ENCODE measurements at places on chromosomes 1 and 21.
A peak's percentile ranks its signal among the peaks of the same experiment; 100 is the strongest.

GRCh38 chr1:112619518-112620376 is at the start of gene CAPZA1:
TSS of gene CAPZA1 (plus strand) at chr1:112619832. CDS start at chr1:112619845, 13 bp downstream.
- peak; percentile 83 for DNase-seq

- DNase-seq: no peak
These were observed 11.6 kb upstream of the BRDT start for GRCh38 chr1:91937613-91938012.

DNA sequence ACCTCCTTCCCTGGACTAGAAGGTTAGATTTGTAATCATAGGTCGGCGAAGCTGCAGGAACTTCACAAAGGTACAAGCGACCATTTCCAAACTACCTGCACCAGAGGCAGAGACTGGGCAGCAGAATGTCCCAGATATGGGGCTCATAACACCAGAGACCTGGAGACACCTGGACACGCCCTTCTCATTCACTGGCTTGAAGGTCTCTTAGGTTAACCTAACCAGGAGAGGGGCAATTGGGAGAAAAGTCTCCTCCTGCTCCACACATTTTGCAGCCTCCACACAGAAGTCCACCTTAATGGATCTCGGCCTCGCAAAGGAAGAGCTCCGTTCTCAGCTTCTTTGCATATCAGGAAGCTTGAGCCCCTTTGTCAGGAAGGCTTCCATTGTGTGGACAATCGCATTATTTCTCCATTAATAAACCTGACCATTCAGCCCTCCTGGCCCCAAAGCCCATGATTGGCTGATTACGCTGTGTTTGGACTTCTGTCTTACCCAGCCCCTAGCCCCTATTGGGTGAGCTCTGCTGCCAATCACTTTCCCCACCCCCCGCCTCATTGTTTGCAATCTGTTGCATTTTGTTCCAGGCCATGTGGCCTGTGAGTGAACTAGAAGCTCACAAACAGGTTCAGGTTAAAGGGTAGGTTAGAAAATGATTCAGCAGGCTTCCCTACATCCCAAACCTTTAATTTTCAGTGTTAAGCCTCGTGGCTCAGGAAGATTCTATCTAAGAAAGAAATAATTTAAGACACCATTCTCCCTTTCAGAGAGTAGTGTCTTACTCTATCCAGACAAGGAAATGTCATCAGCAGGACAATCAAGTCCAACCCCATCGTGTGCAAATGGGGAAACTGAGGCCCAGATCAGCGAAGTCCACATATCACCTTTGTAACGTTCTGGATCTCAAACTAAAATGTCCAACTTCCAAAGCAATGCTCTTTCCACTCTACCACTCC is 2.8 kb downstream of the MYCL start:
- no peak for DNase-seq

GRCh38 chr1:9035226-9035625 is 9.0 kb upstream of the SLC2A7 start:
- no peak for DNase-seq

GRCh38 chr1:91406773-91407389 is 2.2 kb upstream of the HFM1 start:
- DNase-seq: no peak

- DNase-seq: no peak
These were observed 63.2 kb downstream of the CASQ2 start for GRCh38 chr1:115705085-115705951.

DNA sequence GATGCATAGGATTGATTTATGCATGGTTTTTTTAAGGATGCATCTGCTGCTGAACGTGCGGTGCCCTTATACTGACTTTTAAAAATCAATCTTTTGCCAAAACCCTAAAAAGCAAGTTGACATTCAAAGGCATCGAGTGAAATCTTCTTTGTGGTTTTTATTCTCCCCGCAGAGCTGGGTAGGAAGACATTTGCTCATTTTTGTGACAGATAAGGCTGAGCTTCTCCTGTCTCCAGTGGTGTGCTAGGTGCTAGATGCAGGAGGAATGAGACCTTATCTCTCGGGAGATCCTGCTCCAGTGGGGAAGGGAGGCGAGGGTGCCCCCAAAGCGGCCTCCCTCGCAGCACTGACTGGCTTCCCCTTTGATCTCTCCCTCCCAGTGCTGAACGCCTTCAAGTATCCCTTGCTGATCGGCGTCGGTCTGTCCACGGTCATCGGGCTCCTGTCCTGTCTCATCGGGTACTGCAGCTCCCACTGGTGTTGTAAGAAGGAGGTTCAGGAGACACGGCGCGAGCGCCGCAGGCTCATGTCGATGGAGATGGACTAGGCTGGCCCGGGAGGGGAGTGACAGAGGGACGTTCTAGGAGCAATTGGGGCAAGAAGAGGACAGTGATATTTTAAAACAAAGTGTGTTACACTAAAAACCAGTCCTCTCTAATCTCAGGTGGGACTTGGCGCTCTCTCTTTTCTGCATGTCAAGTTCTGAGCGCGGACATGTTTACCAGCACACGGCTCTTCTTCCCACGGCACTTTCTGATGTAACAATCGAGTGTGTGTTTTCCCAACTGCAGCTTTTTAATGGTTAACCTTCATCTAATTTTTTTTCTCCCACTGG is 14.9 kb upstream of the CD101 start:
- DNase-seq: peak; percentile 11

DNA sequence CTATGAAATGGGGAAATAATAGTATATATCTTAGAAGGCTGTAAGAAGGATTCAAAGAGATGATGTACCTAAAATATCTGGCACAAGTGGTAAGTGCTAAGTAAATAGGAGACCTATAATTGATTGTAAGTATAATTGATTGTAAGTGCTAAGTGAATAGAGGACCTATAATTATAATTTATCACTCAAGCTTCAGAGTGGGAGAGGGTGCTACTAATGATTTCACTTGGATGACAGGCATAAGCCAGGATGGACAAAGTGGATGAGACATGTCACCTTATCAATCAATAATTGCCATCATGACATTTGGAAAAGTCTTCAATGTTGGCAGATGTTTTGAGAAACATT is 11.2 kb downstream of the RCAN1 start:
- no peak for DNase-seq

GRCh38 chr1:225577241-225577640 is 75.7 kb downstream of the ENAH start:
- no peak for DNase-seq

- no peak for DNase-seq
These were observed 160.5 kb downstream of the PTBP2 start for GRCh38 chr1:96882096-96882495.

DNA sequence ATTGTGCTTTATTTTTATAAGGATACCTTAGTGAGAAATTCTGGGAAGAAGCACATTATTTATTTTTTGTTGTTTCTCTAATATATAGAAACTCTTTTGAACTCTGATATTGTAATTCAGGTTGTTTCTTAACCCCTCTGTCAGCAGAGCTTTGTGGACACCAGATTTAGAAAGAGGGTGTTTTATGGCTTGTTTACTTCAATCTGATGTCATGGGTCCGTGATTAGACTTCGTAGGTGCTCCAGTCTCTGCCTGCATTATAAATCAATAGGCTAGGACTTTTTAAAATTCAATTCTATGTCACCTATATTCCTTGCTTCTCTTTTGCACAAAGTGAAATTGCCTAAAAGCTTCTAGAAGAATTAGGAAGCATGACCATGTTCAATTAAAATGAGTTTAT is 47.3 kb upstream of the CCDC190 start:
- DNase-seq: no peak

DNA sequence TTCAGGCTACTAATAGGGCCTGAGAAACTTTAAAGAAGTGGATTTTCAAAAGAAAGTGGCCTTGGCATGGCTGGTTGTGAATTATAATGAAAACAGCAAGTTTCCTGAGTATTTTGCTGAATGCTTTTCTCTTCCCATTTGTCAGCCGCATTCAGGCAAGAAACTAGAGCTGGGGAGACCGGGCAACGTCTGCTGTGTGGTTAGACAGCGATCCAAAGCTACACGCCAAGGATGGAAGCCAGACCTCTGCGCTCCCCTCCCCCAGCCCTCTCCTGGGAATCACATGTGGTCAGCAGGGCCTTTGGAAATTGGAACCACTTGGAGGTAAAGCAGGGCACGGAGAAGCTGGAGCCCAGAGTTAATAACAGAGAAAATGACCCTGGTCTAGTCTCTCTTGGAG is 114.1 kb upstream of the CD34 start:
- no peak for DNase-seq

DNA sequence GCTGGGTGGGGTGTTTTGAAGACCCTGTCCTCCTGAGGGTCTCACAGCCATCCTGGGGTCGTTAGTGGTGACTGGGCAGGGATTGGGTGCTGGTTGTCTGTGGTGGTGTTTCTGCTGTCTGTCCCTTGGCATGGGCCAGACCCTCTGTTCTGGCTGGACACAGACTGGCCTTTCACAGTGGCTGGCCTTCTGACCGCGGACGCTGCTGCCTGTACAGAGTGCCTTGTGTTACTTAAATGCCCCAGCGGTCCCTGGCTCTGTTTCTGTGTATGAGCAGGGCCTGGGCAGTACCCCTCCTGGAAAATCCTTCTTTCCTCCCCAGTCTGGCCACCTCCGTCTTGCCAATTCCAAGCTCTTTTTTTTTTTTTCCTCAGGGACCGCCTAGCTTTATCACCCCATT is 50.9 kb downstream of the SH3BGR start:
- DNase-seq: no peak

GRCh38 chr1:42774928-42775526 is 8.0 kb downstream of the C1orf50 start:
- DNase-seq: no peak

GRCh38 chr1:183131166-183131565 is 54.9 kb upstream of the LAMC2 start:
- DNase-seq: no peak

GRCh38 chr21:42338729-42339715 is 11.8 kb downstream of the TFF2 start:
- no peak for DNase-seq

- DNase-seq: no peak
These were observed 19.9 kb downstream of the TMPRSS2 start for GRCh38 chr21:41488080-41488479.

GRCh38 chr1:212433577-212434462 is 1.1 kb downstream of the NENF start:
- no peak for DNase-seq

DNA sequence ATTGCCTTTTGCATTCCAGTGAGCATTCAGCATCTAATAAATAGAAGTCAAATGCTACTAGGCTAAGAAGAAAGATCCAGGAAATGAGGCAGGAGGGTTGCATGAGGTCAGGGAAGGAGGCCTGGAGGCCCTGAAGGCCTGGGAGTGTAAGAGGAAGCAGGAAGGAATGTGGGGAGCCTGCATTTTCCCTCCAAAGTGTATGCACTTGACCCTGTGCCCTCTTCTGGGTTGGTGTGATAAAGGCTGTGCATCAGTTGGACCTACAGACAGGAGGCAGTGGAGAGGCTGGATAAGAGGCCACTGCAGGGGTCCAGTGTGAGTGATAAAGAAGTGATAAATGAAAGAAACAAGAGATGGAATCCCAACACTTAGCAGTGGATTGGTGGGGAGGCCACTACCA is 20.4 kb downstream of the KIAA1614 start:
- DNase-seq: no peak

- no peak for DNase-seq
These were observed 4.7 kb downstream of the PTPRU start for GRCh38 chr1:29240986-29241385.

DNA sequence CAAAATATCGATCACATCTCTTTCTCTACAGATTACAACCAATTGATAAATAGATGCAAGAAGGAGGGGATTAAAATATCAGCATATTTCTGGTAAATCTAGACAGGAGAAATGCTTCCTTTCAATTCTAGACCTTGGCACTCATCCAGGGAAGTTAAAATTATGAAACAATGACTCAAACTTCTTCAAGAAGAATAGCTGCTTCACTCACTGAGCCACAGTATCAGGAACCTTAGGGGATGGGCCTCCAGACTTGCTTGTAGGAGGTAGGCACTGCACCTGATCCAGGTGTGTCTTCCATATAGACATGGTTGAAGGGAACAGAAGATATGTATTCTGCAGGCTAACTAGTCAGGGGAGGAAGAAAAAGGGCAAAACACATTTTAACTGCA is 9.8 kb downstream of the SLAMF7 start:
- DNase-seq: no peak

- DNase-seq: no peak
These were observed 13.1 kb upstream of the SLC25A34 start for GRCh38 chr1:15722836-15723532.

DNA sequence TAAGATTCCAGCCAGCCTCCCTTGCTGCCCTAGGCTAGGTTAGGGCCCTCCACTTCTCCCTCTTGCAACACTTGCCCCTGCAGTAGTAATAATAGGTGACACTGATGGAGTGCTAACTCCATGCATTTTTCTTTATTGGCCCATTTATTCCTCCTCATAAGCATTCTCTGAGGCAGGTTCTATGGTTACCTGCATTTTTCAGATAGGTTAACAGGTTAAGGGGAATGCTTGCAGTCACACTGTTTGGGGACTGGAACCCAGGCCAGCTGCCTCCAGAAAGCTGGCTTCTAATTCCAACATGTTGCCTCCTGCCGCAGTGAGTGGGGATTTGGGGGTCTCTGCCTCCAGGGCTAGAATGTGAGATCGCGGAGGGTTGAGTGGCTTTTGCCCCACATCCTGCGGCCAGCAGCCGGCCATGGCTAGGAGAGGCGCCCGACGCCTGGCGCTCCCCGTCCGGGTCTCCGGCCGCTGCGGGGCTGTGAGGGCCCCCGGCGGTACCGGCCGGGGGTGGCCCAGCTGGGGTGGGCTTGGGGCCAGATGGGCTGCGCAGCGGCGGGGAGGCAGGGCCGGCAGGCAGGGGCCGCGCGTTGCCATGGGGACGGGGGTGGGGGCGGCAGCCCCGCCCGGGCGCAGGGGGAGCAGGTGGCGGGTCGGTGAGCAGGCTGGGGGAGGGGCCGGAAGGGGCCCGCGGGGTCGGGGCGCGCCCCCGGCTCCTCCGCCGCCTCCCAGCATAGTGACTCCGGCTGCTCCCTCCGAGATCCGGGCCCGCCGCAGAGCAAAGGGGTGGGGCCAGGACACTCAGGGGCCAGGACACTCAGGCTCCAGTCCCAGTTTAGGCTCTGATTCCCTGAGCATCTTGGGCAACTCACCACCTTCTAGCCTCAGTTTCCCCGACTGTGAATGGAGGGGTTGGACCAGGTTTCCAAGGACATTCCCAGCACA is 68.4 kb upstream of the SSBP3 start:
- no peak for DNase-seq

DNA sequence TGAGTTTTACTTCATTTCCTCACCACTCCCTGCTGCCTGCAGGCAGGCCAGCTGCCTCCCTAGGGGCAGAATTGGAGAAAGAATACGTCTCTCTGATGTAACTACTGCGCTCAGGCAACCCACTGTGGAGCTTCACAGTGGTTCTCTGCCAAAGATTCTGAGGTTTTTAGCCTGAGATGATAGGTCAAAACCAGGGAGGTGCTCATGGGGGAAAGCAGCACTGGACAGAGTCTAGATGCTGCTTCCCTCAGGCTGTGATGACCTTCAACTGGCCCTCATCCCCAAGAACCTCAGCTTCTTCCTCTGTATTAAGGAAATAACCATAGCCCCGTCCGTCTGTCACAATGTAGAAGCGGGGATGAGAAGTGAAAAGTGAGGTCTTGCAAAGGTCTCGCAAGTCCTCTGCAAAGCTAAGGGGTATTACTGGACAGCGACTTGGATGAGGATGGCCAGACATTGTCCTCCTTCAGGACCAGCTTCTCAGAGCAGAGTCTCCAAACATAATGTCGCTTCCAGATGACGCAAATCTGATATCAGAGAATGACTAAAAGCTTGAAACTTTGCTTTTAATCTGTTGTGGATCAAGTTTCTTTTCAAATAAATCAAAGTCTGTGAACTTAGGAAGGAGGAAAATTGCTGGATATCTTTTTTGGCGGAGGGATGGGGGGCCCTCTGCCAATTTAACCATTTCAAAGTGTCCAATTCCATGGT is 65.9 kb upstream of the ATP5PO start:
- DNase-seq: no peak

- no peak for DNase-seq
These were observed 63.2 kb downstream of the DIRAS3 start for GRCh38 chr1:67987046-67987799.

GRCh38 chr1:25543425-25544242 is at the start of gene LDLRAP1:
TSS of gene LDLRAP1 (plus strand) at chr1:25543606. CDS start at chr1:25543699, 93 bp downstream.
- peak; percentile 37 for DNase-seq
